ENCODE measurements at places on chromosomes 4 and X.

GRCh38 chrX:80876877-80877276, 67.2 kb upstream of the BRWD3 start:
- DNase-seq: no peak

GRCh38 chr4:72467633-72468032, 101.4 kb downstream of the ADAMTS3 start:
- no peak for DNase-seq

DNA sequence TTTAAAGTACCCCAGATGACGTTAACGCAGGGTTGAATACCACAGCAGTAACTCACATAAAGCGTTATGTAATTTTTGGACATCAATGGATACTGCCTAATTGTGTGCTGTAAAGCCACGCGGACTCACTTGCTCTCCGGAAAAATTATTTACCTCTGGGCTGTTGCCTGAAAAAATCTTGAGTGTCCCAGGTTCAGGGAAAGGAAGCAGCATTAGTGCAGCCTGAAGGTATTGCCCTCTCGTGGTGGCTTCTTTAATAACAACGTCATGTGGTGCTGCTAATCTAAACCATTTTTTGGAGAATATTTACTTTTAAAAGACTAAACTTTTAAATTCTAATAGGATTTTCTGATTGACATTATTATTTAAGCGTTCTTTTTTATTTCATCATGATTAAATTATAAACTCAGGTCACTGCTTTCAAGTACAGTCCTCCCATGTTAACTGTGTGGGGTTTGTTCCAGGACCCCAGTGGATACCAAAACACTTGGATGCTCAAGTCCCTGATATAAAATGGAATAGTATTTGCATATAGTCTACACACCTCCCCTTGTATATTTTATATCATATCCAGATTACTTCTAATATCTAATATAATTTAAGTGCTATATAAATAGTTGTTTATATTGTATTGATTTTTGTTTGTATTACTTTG, 384.8 kb downstream of the FAM133A start:
- DNase-seq: no peak

- DNase-seq: no peak
These were observed 17.2 kb upstream of the CCNI start for GRCh38 chr4:77092975-77093374.

DNA sequence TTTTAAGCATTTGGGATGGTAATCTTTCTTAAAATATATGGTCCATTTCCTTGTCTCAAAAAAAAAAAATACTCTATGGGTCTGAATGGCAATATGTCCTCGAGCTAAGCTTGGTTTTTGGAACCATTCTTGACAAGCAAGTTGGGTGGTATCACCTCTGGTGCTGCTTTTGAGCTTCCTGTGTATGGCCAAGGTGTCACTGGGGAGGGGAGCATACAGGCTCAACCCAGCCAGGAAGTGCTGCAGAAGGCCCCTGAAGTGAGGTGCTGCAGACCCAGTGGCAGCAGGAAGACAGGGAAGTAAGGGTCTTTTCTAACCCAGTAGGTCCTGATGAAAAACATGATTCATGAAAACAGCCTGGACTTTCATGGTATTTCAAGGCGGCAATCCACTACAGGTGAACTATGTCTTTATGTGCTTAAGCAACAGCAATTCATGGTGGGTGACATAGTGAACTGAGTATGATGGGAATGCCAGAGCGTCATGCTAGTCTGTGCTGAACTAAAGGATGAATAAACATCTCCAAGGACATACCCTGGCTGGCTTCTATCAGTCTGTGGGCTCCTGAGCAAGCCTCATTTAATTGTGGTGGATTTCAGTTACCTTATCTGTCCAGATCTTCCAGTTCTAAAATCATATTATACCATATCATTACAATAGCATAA, 15.1 kb downstream of the TRAPPC2 start:
- DNase-seq: no peak

DNA sequence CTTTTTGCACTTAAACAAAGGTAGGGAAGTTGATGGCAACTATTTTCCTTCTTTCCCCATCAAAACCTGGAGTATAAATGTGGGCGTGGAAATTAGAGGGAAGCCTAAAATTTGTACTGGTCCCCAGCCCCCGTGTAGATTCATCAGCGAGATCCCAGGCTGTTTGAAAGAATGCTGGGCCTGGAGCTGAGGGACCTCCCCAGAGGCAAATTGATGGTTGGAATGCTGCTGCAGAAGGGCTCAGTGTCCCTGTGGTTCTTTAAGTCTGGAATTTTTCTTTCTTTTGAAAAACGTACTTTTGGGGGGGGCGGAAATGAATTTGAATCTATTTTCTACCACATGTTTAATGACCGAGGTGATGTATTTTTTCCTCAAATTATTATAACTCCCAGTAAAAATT, 197.2 kb downstream of the CBR4 start:
- no peak for DNase-seq

GRCh38 chr4:90146306-90146705, 19.1 kb downstream of the CCSER1 start:
- DNase-seq: no peak

DNA sequence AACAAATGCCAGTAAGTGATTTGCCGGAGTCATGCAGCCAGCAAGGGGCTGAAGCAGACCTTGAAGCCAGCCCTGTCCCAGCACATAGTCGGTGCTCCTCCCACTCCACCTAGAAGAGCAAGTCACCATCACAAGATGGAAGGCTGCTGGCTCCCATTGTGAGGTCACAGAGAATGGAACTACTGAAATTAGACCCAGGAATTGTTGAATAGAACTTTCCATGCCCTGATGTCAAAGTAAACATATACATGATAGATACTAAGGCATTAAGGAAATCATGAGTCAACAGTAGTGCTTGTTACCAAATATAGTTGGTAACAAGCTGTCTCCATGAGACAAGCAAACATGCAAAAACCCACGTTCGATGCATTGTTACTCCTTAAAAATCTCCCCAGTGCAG, 177.1 kb upstream of the MID1 start:
- DNase-seq: no peak

DNA sequence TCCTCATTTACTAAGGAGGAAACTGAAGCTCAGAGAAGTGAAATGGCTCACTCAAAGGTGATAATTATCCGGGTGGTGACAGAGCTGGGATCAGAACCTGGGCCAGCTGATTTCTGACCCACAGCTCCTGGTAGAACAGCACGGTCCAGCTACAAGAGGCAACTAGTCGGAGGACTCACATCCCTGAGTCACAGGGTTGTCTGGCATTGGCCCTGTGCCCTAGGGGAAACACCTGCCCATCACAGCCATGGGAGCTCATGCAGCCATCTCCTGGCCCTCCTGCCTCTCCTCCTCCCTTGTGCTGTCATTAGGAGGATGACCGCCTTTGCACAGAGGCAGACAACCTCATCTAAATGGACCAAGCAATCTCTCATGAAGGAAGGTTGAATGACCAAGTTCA, 115.2 kb upstream of the TSPAN5 start:
- DNase-seq: no peak

DNA sequence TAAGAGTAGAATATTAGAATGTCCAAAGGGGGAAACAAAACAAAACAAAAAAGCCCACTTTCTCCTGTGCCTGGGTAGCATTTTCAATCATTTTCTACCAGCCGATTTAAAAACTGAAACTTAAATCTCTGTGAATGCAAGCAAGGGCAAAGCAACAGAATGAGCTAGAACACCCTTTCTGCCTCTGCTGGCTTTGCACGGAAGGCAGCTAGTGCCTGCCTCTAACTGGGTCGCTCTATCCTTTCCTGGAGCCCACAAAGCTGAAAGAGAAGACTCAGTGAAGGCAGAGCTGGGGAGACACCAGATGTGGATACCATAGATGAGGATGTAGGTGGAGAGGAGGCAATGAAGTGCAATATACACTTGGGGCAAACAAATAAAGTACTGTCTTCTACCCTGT, 248.9 kb upstream of the TTC29 start:
- DNase-seq: no peak

GRCh38 chrX:15838017-15838416, 16.6 kb downstream of the AP1S2 start:
- DNase-seq: no peak

GRCh38 chrX:136204571-136204970, 46.6 kb downstream of the MAP7D3 start:
- DNase-seq: no peak

- DNase-seq: no peak
These were observed 72.1 kb downstream of the PRSS12 start for GRCh38 chr4:118280501-118281218.

DNA sequence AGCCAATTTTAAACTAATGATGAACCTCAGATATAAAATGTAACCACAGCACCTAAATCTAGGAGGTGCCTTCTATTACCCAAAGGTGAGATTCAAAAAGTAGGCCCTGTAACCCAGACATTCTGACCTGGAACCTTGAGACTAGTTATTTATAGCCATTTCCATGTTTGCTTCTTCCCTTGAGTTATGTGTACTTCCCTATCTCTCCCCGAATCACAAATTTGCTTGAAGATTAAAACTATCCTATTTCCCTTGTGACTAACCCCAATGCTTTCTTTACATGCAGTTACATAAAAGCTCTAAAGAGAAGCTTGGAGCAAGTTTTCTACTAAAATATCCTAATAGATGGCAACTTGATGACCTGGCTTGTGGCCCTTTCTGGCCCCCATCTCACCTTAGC, 32.6 kb upstream of the S100G start:
- DNase-seq: no peak

GRCh38 chr4:129335276-129335675, 239.3 kb downstream of the C4orf33 start:
- DNase-seq: no peak

GRCh38 chr4:181216501-181216900, 1026.7 kb upstream of the TENM3 start:
- DNase-seq: no peak

DNA sequence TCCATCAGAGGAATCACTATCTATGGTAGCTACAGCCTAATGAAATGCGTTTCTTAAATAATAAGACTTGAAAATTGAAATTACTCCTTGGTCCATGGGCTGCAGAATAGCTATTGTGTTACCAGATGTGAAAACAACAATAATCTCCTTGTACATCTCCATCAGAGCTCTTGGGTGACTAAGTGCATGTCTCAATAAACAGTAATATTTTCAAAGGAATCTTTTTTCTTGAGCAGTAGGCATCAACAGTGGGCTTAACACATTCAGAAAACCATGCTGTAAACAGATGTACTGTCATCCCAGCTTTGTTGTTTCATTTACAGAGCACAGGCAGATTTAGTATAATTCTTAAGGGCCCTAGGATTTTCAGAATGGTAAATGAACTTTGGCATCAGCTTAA, 67.3 kb downstream of the GLUD2 start:
- no peak for DNase-seq

DNA sequence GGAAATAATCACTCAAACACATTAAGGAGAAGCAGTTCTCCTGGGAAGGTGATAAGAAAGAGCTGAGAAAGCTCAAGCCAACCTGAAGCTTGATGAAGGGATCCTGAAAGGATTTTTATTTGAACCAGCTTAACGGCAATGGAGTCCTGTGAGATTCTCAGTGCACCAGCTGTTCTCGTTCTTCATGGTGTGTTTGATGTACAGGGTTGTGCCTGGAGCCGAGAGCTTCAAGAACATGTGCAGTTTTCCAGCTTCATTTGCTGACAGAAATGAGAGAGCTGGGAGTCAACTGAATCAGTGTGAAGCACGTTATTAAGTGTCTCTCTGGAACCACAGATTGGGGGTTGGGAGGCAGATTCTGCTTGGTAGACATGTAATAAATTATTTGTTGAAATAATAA, 115.7 kb downstream of the ANKRD50 start:
- no peak for DNase-seq

- no peak for DNase-seq
These were observed 155.7 kb downstream of the PAPSS1 start for GRCh38 chr4:107564326-107564725.

GRCh38 chr4:123363729-123364128, 32.9 kb upstream of the SPRY1 start:
- no peak for DNase-seq

DNA sequence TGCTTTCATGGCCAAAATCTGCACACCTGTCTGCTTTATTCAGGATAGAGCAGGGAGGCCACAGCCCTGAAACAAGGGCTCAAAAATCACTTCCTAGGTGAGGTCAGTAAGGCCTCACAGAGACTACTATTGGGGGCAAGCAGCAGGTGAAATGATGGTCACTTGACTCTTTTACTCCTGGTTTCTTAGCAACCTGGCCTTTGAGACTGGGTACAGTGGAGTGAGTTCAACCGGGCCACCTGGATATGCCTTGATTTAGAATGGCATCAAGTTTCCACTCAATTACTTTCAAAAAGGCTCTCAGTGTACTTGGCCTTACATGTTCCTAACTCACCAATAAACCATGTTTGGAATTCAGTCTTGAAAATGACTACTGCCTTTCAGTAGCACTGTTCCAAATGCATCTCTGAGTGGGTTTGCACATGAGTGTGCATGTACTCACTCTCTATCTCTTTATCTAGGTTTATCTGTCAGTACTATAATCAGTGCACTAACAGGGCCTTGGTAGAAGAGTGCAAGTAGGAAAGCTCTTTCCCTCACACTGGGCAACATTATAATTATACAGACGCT, 388.2 kb downstream of the OPHN1 start:
- DNase-seq: no peak

DNA sequence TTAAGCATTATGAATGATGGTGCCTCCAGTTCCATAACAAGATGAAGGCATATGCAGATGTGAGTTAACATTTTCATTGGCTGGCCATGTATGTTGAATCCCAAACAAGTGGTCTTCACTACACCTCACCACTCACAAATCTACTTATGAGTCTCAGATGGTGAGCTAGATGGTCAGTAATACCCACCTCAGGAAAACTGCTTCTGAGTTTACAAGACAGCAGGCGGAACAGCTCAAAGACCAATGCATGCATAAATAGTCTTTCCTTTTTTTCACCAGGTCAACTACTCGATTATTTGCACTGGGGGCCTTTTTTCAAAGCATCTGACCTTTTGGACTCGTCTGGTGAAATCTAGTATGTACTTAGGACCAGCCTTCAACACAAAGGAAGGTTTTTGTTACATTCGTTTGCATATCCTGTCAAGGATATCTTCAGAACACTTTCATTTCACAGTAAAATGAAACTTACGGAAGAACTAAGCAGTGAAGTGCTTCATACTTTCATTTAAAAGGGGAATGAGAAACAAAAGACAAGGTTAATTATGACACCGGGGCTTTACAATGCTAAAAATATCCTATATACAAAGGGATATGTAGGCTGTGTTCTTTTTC, 23.1 kb upstream of the TLR7 start:
- DNase-seq: no peak

GRCh38 chrX:137031039-137031438, 2.8 kb downstream of the GPR101 start:
- no peak for DNase-seq

GRCh38 chr4:4880492-4880891, 21.0 kb downstream of the MSX1 start:
- DNase-seq: no peak

DNA sequence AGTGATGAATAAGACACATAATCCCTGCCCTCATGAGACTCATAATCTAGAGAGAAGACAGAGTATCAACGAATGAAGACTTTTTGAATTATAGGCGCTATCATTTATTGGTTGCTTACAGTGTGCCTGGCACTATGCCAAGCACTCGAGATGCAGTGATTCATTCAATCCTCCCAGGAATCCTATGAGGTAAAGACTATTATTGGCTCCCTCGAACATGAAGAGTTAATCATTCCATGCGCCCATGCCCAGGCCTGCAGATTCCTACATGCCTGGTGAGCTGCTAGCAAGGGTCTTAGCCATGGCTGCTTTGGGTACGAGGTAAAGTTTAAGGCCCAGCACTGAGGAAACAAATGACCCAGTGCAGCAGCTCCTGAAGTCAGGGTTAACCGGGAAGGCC, 47.0 kb downstream of the TEX13B start:
- no peak for DNase-seq
